NCI-H524 treated with DMSO at 0.1 percent for 48 hours (cell line): ENCODE measurements at places on chromosomes 5 and 9.

GRCh38 chr5:134511796-134512660 lies 13.4 kb upstream of the JADE2 start:
- DNase-seq = no peak

DNA sequence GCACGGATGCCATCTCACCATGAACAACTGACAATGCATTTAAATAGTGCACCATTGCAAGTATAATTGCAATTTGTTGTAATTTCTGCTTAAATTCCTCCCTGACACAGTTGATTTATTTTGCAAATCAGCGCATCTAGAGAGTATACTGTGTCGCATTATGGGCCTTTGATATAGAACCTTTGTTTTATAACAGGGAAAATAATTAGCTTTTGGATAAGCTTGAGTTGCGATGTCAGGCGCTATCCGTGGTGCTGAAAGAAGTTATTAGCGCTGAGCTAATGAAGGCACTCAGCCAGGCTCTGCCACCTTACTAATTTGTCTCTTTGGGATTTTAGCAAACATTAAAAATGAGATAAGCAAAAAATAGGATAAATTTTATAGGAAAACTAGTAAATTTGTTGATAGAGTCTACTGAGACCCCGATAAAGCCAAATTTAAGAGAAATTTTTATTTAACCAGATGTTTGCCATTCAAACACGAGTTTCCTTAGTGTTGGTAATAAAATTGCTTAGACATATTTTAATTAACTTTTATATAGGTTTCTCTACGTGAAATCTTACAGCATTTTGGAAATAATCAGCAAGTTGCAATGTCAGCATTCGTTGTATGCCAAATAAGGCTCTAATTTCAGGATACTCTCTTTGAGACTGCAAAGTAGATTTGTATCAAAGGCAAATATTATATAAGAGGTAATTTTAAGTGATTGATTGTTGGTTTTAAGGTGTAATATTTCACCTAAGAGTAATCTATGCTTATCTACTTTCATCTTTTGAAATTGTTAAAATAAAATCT lies 355.5 kb downstream of the TLR4 start:
- no peak for DNase-seq

DNA sequence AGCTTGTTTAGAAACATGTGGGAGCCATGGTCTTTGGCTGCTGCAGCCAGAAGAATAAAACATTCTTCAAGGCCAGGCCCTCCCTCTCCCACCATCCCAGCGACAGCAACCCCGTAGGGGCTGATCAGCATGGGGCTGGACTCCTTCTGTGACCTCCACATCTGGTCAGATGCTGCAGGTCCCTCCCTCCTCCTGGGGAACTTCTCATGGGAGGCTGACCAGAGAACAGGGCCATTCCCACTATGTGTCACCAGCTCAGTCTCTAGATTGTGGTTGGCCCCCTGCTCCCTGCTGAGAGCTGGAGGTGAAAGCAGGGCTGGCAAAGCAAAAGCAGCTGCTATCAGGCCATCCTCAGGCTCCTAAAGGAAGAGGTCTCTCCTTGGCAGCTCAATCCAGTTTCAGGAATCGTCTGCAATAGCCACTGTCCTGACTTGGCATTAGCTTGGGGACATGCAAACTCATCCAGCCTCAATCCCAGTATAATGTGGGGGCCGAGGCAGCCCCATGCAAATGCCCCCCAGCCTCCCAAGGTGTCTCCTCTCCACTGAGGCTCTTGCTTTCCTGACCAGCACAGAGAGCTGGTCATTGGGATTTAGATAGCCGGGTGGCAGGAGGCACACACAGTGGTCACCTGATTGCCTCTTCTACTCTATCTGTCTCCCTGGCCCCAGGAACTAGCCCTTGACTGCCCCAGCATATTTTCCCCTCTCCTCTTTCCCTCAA lies 81.5 kb downstream of the NRG2 start:
- DNase-seq = no peak

DNA sequence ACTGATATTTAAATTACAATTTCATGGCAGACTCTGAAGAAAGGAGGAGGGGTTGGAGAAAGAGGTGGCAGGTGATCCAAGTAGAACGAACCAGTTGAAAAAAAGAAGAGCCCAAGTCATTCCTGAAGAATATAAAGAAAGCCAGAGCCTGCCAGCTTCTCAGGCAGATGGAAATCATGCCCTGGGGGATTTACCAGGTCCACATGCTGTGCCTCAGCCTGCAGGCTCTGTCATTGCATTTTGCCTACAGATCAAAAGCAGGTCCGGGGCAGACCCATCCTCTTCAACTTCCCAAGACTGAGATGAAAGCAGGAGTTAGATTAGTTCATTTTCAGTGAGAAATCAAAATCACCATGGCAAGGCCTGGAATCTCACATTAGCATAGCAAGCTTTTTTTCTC lies 48.5 kb downstream of the GDNF start:
- no peak for DNase-seq

GRCh38 chr9:75483636-75484035 lies 395.3 kb downstream of the OSTF1 start:
- DNase-seq = no peak

DNA sequence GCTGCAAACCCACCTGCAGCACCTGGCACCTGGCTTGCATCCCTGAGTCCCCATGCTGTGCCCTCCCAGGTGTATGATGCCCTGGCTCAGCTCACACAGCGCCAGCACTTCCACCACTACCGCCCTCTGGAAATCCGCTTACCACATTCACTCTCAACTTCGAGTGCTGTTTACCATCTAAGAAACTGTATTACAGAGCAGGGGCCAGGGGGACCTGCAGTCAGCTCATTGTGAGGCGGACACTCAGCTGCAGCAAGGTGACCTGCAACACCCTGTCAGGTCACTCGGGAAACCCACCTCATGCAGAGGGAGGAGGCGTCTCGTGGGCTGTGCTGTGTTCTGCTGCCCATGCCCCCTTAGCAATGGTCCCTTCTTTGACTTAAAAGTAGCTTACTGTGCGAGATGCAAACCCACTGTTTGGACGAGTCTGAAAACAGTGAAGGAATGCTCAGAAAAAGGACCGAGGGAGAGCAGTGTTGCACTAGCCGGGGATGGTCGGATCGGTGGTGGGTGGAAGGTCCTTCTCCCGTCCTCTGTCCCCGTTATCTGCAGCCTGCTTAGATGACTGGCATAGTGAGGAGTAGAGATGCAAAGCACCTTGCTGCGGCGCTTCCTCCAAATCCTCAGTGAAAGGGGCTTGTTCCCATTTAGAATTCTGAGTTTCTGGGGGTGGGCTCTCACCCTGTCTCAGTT lies 55.2 kb upstream of the CTSL start:
- DNase-seq = no peak

GRCh38 chr9:131180454-131180853 lies 55.1 kb downstream of the NUP214 start:
- DNase-seq = no peak

GRCh38 chr5:132788990-132789886 lies 12.2 kb upstream of the SEPTIN8 start:
- DNase-seq = no peak

GRCh38 chr5:170363671-170364070 lies 25.5 kb downstream of the KCNMB1 start:
- DNase-seq = no peak

DNA sequence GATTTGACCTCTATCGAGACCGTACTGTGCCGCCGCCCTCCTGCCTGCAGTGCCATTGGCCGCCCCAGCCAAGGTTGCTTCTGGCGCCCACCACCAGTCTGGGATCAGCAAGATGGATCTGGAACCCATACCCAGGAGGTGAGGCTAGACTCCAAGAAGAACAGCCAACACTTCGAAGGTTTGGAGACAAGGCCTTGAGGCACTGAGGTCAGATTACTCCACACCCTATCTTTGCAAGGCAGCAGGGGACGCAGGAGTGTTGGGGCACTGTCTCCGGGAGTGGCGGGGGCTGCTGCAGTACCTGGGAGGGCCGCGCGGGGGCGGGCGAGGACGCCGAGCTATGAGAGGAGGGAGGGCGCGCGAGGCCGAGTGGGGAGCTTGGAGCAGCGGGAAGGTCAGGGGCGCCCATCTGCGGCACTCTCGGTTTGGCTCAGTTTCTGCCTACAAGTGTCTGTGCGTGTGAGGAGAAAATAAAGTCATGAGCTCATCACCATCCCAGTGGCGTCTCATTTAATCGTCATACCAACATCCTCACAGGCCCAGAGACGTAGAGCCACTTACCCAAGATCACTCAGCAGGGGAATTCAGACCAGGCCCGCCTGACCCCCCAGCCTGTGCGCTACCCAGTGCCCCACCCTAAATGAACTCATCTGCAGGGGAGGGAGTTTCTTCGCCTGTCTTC lies 20.5 kb upstream of the PSD2 start:
- DNase-seq = no peak

- no peak for DNase-seq
Measured at GRCh38 chr5:176438959-176439757, 9.0 kb upstream of the FAF2 start.

GRCh38 chr5:135234666-135235401 lies 164.2 kb downstream of the MACROH2A1 start:
- DNase-seq = no peak

GRCh38 chr9:88664773-88665172 lies 129.8 kb downstream of the NXNL2 start:
- no peak for DNase-seq

GRCh38 chr9:106962615-106963363 lies 99.8 kb downstream of the ZNF462 start:
- DNase-seq = no peak

- DNase-seq = peak; percentile 75
Measured at GRCh38 chr5:15995341-15996052, 184.1 kb downstream of the MARCHF11 start.

DNA sequence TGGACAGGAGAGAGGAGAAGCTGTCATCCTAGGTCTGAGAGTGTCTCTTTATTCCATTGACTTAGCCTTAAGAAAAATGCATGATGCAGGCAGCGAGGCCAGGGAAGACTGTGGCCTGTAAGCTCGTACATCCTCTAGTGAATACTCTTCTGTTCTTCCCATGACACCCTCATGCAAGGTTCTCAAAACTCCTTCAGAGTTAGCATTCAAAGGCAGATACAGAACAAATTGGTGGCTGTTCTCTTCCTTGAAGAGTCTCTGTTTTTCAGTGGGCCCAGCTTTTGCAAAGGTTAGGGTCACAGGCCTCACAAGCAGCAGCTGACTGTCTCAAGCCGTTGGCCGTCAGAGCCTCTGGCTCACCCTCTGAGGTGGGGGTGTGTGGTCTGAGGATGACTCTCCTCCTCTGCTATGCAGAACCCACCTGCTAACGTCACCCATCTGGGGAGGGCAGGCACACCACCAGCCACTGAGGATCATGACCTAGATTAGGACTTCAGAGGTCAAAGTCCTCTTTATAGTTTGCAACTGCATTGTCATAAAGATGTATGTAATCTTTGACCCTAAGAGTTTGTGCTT lies 15.1 kb downstream of the ADCY2 start:
- DNase-seq = no peak

DNA sequence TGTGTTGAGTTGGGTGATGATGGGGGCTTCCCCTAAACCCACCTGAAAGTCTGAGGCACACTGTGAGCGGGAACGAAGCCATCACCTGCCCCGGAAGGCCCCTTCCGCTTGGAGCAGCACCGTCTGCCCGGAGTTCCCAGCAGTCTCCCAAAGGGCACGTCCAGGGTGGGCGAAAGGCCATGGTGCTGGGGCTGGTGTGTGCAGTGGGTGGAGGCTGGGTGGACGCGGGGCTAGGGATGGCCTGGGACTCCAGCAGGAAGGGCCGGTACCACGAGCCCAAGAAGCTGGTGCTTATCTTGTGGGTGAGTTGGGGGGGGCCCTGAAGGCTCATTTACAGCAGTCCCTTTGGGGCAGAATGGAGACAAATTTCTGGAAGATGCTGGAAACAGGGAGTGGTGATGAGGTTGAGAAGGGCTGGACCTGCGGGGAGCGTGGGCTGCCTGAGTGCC lies 4.6 kb downstream of the FLT4 start:
- DNase-seq = no peak

DNA sequence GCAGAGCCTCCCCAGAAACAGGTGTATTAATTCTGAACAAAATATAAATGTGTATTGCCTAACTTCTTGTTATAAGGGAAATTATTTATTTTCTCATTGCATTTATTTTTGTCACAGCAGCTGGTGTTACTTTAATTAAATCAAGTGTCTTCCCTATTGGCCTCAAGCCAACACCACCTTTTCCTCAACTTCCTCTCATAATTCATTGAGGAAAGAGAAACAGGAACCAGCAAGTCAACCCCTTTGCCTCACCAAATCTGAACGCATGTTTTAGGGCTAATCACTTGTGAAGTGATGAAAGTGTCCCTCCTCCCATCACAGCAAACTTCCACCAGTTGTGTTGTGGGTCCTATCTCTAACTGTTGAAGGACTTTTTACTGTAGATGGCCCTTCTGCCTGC lies 73.1 kb downstream of the DIRAS2 start:
- DNase-seq = no peak

GRCh38 chr5:127969651-127970050 lies 113.9 kb upstream of the SLC12A2 start:
- DNase-seq = no peak

DNA sequence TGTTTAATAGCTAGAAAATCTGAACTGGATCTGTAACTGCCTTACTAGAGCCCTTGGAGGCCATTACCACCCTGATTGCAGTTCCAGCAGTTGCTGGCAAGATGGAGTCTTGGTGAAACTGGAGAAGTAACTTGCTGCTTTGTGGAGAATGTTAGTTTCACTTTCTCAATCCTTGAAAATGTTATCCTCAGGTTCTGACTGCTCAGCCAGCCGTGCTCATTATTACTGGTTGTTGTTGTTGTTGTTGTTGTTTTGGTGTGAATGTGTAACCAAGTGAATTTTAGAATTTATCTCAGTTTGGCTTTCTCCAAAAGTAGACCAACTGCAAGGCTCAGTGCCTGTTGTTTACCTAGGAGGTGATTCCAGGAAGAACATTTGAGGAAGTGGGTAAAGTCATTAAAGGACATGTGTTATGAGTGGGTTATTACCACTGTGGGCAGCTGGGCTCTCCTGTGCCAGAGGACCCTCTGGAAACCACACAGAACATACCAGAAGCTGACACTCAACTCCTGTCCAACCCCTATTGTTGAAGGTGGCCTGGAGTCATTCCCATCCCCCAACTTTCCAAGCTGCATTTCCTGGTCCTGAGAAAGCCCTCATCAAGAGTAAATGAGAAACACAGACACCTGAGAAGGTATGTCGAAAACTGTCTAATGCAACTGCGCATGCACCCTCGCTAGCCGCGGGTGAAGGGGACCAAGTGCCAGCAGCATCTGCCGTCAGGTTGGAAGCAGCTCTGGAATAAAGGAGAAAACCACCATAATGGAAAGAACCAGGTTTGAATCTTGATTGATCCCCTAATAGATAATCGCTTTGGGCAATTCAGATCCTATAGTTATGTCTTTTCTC lies 111.6 kb downstream of the CMYA5 start:
- no peak for DNase-seq

DNA sequence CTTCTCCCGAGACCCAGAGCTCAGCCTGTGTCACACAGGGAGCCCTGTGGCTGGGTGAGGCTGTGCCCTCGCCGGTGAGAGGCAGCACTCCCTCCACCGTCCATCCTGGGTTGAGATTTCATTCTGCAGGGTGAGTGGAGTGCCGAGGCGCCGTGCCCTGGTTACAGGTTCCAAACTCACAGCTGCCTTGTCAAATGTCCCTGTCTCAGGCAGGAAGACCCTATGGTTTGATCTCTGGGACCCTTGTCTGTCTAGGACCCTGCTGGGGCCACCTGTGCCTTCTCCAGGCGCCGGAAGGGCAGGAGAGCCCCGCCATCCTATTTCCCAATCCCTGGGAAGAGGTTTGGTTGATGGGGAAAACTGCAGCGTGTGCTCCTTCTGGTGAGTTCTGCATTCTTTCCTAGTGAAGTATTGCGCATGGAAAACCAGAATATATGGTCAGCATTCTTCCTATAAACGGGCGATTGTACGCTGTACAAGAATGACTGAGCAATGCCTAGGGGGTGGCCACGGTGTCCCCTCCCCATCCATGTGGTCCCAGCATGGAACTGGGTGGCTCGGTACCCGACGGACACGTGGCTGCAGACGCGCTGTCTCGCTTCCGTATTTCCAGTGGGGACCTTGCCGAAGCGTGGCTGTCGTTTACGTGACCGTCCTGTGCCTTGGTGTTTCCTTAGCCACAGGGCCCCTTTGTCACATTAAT lies 95.9 kb upstream of the COL5A1 start:
- no peak for DNase-seq
